ENCODE measurements at places on chromosomes 2 and 18. TPM values are rescaled to one million over a fixed set of nuclear protein-coding genes. Genes with fewer than 3 reads are reported as not detected.

The CYRIA gene
- total RNA-seq = 9.3 TPM

The FN1 gene
- 394 TPM for total RNA-seq

The STAM2 gene
- 33.9 TPM for total RNA-seq

The KDSR gene
- total RNA-seq = 36.8 TPM

The DSG2 gene
- total RNA-seq = 23.3 TPM

The PAPOLG gene
- 19.0 TPM for total RNA-seq

The CD8B2 gene
- 0.10 TPM for total RNA-seq

The ABCG8 gene
- under 0.01 TPM for total RNA-seq

The FAM237A gene
- total RNA-seq = not detected

The RAB6C gene
- total RNA-seq = not detected

The LOXHD1 gene
- total RNA-seq = 2.8 TPM

The ASAP2 gene
- total RNA-seq = 19.0 TPM

The FSIP2 gene
- 2.6 TPM for total RNA-seq

The ALPI gene
- not detected for total RNA-seq

The CRACDL gene
- 1.1 TPM for total RNA-seq

The TNP1 gene
- total RNA-seq = not detected

The ARHGEF33 gene
- total RNA-seq = 1.7 TPM

The PTPRN gene
- not detected for total RNA-seq

The TSGA10 gene
- 7.5 TPM for total RNA-seq

The RANBP2 gene
- 78.4 TPM for total RNA-seq

The EMILIN1 gene
- total RNA-seq = 66.1 TPM

The CDK5R2 gene
- not detected for total RNA-seq

The ZNF892 gene
- 5.8 TPM for total RNA-seq

The CAVIN2 gene
- 23.0 TPM for total RNA-seq

The SOX11 gene
- 6.6 TPM for total RNA-seq

The TSPYL6 gene
- total RNA-seq = not detected

The REG3A gene
- total RNA-seq = not detected

The RSAD2 gene
- 5.1 TPM for total RNA-seq

The IGFBP5 gene
- 246 TPM for total RNA-seq

The OR6B2 gene
- total RNA-seq = not detected

The DHRS9 gene
- 1.6 TPM for total RNA-seq

Measured in skin of body (tissue), 3 donors.